ENCODE measurements at places on chromosomes 5 and 9.

GRCh38 chr5:178496642-178497041, 93.6 kb downstream of the COL23A1 start:
- no peak for DNase-seq

DNA sequence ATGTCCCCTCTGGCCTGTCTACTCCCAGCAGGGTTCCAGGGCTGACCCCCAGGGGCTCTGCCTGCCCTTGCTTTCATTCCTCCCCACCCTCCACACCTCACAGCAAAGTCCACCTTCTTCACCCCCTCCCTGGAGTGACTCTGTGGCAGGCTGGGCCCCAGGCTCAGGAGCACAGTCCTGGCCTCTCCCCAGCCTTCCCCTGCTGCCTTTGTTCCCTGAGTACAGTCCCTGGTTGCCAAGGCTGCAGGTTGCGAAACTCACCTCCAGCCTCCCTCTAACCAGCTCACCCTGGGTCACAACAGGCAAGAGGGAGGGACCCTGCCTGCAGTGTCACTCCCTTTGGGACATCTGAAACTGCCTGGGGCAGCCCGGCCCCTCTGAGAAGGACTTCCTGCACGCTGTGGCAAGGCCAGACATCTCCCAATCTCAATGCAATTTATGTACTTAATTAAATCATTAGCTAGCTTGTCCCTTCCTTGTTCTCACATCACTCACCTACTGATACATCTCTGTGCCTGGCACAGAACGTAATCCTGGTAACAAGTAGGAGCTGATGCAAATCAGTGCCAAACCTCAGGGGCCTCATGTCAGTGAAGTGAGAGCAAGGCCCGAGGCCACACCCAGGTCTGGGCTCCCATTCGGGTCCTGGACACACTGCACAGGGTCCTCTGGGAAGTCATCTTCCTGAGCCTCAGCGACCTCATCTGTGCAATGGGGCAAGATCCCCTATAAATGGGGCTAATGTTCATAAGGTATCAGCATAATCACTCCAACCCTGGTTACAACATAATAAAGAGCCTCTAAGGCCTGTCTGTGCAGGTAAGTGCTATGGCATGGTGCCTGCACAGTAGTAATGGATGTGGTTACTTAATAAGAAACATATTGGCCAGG, 27.3 kb upstream of the TRIM14 start:
- no peak for DNase-seq

DNA sequence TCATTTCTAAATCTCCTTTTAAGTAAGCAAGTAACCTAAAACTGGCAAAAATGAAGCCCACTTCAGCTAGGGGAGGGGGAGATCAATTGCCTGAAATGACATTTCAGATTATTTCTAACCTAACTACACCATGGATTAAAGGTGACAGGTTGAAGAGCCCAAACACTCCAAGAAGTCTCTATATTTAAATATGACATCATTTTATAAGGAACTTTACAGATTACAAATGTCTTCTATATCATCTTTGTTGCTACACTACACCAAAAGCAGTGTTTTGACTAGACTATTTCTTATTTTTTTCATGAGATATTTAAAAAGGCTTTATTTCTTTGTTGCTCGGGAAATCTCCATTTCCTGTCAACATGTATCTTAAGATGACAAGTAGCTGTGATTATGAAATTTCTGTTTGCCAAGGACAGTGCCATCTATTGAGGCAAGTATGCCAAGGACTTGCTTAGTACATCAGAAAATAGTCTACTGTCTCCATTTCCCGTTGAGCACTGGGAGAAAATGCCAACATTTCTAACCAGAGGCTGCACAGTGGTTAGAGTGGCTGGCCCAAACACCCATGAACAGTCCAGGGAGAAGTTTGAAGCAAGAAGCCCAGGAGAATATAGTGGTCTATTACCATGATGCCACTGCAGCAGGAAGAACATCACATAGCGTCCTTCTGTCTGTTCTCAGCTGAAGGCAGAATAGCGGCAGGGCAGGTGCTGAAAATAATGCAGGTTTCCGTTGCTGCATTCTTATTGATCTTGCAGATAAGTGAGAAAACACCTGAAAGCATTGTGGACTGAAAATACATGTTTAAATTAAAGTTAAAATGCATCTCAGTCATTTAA, 93.4 kb upstream of the ITGA2 start:
- DNase-seq = no peak

DNA sequence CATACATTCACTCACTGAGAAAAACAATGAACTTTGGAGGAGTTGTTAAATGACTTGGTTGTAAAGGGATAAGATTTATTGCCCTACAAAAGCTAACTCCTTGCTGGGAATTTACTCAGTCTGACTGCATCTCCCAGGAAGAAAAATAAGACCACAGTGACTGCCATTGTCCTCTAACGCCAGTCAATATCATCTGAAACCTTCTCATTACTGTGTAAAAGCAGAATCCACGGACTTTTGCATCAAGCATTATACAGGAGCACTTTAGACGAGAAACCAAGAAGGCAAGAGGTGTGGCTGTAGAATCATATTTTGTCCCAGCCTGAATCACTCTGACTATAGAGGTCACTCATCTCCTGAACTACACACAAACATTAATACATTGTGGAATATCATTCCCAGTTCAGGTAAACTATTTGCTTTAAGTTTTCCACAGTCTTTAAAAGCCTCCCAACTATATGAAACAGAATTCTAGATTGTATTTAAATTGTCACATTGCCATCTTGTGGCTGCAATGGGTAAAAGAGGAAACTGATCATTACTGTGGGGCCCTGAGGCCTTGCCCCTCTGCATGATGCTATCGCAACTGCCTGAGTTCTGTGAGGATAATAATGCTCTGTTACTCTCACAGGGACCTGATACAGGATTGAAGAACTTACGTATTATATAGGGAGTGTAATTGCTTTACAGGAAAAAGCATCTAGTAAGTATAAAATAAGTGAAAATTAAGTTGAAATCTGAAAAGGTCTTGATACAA, 142.9 kb downstream of the SLCO4C1 start:
- no peak for DNase-seq

- DNase-seq = no peak
Observed at GRCh38 chr5:100818340-100818739, 84.7 kb downstream of the ST8SIA4 start.

DNA sequence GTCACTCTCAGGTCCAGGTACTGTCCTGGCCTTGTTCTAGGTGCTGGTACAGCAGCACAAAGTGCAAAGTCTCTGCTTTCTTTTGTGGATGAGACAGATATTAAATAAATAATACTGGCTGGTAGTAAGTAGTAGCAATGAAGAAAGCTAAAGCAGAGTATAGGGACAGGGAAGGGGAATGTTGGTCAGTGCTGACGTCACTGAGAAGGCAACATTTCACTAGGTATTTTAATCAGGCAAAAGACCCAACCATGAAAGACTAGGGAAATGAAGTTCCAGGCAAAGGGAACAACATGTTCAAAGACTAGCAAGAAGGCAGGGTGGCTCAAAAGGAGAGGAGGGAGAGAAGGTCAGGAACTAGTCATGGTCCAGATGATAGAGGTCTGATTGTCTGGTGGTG, 388.2 kb downstream of the YTHDC2 start:
- DNase-seq = no peak

DNA sequence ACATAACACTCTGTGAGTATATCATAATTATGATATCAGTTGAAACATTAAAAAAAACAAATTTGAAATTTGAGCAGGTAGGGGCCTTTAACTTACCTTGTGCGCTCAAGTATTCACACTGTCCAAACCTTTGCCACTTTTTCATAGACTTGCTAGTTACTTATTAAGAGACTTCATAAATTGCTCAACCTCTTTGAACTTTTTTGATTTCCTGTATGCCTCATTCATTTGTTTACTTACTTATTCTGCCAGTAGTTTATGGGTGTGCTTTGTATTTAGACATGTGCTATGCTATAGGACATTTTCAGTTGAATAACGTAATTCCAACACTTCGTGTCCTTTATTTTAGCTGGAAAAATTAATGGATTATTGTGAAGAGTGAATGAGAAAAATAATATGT, 204.8 kb downstream of the HCN1 start:
- no peak for DNase-seq

DNA sequence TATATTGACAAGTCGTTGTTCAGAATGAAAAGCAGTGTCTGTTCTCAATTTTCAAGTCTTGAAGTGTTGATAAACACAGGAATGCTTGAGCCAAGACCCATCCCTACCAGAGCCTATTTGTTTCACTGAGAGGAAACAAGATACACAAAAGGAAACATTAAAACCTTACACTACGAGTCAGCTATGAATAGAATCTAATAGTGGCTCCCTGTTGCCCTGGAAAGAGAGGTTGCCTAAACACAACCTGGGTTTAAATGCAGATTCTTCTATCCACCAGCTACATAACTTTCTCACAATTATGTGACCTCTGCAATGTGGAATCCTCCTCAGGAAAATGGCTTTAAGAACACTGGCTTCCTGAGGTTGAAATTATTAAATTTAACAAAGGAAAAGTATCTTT, 29.1 kb upstream of the BNC2 start:
- DNase-seq = no peak

- DNase-seq = no peak
Observed at GRCh38 chr5:71693828-71694427, 25.1 kb upstream of the CARTPT start.

DNA sequence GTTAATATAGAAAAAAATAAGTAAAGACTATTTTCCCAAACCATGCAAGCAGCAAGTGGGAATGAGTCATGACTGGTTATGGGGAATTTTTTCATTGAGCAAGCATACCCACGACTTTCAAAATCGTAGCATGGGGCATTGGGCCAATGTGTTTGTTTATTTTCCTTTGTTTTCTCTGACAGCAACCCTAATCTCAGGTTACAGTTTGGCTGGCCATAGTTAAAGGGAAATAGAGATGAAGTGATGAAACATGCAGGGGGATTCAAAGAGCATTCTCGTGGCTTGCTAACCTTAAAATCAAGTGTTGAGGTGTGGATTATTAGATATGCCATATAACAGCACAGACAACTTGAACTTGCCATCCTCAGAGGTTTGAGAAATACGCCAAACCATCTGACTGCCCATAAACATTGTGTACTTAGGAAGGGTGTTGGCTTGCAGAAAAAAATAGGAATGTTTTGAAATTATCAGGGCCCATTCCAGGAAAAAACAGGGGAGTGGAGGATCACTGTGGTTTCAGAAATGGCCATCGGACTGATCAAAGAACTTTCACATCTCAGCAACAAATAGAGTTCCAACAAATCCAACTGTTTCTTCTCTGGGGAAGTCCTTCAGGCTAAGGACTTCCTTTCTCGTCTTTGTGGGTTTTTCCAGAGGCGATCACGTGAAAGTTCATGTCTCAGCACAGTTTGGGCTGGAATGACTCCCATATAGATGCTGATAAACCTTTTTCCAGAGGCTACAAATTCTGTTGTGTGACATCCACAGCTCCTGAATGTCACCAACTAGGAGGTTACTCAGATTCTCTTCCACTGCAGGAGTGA, 259.1 kb downstream of the SYK start:
- no peak for DNase-seq

- no peak for DNase-seq
Observed at GRCh38 chr9:127143920-127144465, 21.6 kb upstream of the ANGPTL2 start.

- DNase-seq = no peak
Observed at GRCh38 chr5:6359555-6360322, 18.6 kb downstream of the MED10 start.

DNA sequence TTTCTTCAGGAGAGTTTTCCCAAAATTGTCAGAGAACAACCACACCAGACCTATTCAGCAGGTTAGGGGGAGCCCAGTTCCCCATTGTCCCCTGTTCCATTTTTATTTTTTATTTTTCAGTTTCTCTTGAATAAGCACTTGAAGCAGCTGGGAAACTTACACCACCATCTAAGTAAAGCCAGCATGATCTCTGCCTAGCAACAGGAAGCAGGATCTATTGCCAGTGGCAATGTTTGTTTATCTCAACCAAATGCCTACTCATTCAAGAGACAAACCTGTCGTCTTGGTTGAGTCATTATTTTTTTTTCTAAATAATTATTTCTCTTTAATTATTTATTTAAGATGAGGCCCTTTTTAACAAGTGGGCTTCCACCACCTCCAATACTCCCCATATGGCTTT, 379.3 kb downstream of the PLK2 start:
- DNase-seq = no peak

DNA sequence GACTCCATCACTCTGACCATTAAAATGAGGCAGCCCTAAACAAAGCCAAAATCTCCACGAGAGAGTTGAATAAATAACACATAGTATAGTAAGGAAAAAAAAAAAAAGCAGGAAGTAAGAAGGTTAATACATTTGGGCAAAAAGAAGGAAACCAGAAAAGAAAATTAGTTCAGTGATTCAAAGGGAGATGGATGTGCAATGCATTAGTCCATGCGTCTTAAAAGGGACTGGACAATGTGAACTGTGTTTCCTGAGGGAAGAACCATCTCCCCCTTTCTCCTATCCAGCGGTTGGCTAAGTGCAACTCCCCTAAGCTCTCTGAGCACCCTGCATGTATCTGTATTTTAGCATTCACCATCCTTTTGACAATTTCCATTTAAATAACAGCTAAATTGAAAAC, 1.4 kb downstream of the ANKRA2 start:
- DNase-seq = no peak

GRCh38 chr5:134609232-134609851, 23.3 kb downstream of the SAR1B start:
- no peak for DNase-seq

GRCh38 chr5:106088462-106088861, 1582.3 kb downstream of the EFNA5 start:
- no peak for DNase-seq

GRCh38 chr5:35832762-35833161, 23.9 kb upstream of the IL7R start:
- DNase-seq = no peak

DNA sequence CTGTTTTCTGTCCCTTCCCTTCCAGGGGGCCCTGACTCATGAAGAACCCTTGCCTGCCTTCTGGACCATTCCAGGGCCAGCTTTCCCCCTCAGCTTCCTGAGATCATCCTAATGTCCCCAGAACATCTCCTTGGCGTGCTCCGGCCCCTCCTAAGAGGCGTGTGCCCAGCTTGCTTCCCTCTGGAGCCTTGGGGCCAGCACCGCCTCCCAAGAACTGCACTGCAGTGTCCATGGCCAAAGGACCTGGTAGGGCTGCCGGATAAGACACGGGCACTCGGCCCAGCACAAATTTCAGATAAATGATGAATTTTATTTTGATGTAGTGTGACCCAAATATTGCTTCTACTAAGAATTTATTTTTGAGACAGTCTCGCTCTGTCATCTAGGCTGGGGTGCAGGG, 20.7 kb upstream of the SLC12A7 start:
- DNase-seq = no peak
